HCEC 1CT (cell line): ENCODE measurements at places on chromosomes 6 and 20.

- no peak for DNase-seq
These were observed 503.9 kb downstream of the CD83 start for GRCh38 chr6:14621518-14621917.

DNA sequence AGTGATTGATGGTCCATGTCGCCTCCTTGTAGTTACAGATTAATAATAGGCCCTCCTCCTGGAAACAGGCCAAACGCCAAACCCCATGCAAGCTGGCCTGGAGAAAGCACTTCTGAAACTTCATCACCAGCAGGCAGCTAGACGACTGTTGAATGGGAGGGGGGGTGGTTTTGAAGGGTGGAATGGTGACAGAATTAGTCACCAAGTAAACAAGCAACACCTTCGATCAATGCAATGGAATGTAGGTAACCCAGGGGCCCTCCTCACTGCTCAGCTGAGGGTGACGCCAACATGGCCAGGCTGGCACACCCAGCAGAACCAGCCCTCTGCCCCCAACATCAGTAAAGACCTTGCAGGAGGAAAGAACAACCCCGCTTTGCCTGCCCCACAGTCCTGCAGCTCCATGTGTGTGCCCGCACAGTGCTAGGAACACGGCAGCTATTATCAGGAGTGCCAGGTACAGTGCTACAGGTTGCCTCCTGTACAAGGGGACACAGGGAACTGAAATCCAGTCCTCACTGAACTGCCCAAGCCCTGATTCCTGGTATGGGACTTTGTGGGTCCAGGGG, 2.7 kb downstream of the BCAS1 start:
- DNase-seq, result no peak

GRCh38 chr6:37160922-37161778, 8.8 kb upstream of the PIM1 start:
- no peak for DNase-seq

DNA sequence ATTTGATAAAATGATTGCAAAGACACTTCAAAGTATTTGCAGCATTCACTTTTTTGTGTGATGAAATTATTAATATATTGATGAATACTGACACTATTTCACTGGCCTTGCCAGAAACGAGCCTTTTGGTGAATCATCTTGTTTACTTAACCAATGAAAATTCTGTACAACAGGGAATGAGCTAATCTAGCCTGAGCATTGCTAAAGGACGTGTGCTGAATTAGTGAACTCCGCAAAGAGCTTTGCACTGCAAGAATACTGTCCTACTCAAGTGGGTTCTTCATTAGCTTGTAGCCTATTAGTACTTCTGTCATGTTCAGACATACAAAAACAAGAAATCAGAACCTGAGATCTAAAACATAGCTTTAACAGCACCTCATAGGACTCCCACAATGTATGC, 172.0 kb upstream of the NRSN1 start:
- no peak for DNase-seq

DNA sequence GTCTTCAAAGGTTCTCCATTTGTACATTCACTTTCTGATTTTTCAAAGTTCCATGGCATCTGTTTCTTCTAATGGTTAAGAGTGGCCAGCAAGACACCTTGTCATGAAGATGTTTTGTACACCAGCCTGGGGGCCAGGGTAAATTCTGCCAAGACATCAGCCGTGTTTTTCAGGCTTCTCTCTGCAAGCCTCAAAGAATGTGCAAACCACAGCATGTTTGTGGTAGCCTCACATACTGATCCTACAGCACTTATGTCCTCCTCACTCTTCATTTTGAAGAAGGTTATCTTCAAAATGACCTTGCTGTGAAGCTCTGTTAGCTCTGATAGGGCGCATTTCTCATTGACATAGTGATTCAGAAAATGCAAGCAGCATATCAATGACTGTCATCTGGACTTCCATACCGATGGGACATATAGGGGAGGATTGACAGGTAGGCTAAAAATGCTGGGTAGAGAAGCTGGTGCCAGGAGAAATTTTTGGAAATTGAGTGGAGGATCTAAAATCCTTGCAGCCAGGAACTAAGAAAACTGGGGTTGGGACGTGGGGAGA, 59.3 kb upstream of the SPTLC3 start:
- DNase-seq, result no peak

DNA sequence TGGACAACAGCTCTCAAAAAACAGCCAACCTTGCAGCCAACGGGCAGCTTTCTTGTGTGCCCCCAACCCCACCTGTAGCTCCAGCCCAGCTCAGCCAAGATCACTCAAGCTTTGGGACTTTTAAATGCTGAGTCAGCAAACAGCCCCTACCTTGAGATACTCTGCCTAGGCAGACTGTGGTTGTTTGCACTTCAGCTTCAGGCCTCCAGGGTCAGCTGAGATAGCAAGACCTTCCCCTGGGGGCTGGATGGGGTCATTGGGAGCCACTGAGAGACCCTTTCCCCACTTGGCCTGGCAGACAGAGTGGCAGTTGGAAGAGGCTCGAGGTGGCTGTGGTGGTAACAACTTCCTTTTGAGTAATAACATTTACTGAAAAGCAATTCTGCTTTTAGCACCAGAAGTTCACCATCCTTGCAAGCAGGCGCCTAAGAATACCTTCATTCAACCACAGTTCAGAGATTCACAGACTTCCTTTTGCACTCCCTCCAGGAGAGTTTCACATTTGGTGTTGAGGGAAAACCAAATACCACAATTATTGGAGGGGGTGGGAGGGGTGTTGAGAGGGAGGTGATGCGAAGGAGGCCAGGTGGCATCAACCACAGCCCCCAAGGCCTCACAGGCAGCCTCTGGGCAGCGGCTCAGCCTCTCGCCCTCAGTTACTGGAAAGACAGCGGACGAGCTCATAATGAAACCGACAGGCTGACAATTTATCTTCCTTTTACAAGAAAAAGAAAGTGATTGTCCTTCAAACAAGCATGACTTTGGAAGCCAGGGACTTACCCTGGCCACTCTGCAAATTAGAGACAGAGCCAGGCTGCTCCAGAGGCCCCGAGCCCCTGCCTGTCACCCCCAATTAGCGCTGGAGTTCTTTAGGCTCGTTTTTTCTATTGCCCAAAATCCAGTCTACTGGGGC, 148.1 kb downstream of the CEBPB start:
- no peak for DNase-seq

GRCh38 chr20:5146871-5147592, 20.2 kb downstream of the CDS2 start:
- DNase-seq, result no peak

DNA sequence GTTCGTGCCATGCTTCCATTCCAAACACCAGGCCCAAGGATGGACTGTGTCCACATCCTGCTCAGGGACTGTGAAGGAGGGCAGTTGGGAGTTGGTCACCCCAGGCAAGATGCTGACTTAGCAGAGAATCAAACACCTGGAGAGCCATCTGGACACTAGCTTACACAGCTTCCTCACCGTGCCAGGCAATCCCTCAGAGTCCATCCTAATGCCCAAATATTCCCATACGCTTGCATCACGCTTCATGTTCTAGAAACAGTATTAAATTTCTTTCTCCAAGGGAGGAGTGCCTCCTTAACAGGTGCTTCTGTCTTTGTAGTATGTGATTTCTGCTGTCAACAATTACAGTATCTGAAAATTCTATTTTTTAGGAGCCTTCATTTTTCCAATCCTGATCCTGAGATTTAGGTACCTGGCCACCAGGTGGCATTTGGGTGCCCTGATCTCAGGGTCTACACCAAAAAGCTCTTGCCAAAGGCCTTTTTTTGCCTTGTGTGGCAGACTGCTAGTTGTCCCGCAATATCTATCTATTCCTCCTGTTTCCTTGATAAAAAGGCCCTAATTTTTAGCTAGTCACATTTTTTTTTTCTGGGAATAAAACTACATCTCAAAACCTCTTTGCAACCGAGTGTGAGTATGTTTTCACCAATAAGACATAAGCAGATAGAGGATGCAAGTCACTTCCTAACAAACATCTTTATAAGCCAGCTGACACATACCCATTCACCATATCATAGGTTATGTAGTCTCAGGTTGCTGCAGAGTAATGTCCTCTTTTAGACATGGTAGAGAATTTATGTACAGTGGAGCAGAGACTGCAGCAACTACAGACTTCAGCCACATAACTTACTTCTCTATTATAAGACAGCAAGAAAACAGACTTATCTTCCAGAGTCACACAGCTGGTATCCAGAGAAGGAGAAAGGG, 85.0 kb downstream of the PREP start:
- DNase-seq, result no peak
